ENCODE measurements at places on chromosomes 6 and 20.

GRCh38 chr6:94124333-94124732 lies 705.0 kb upstream of the EPHA7 start:
- no peak for DNase-seq

GRCh38 chr20:57224641-57225138 lies 41.8 kb downstream of the BMP7 start:
- no peak for DNase-seq

- DNase-seq: no peak
Observed at GRCh38 chr20:48846516-48847492, 19.0 kb upstream of the PREX1 start.

DNA sequence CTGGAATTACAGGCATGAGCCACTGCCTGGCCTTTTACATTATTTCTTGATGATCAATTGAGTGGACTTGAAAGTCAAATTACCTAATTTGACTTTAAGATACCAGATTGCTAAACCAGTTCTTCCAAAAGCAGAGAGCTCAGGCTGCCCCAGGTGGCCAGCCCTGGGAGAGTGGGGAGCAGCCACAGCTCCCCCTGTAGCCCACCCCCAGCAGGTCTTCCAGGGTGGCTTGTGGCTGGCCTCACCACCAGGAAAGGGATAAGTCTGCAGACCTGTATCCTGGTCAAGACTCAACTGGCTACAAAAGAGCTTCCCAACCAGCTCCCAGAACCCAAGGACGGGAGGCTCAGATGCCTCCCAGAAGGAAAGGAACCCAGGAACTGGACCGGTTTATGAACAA lies 23.8 kb upstream of the AKAP12 start:
- no peak for DNase-seq

Data from liver (tissue), 10 donors.